ENCODE measurements at places on chromosomes 6 and 20.

DNA sequence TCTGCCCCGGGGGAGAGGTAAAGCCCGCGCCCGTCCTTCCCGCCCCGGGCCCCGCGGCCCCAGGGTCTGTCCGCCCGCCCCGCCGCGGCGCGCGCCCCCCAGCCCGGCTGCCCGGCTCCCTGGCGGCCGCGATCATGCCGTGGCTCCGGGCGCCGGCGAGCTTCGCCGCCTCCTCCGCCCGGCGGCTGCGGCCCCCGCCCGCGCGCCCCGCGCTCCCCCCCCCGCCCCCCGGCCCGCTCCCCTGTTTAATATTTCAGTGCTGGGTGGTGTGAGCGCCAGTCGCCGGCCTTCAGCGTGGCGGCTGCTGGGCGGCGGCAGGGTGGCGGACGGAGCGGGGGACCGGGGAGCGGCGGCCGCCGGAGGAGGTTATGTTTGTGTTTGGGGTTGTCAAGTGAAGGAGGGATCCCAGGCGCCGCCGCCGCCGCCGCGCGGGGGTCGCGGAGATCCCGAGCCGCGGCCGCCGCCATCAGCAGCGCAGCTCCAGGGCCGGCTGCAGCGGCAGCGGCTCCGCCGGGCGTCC, at the start of gene HIVEP1:
Gene HIVEP1, plus strand, starts transcription at position 275 of the 520 bp plus-strand sequence. CDS start 3,317 bp downstream, outside the sequence.
- no peak for DNase-seq

DNA sequence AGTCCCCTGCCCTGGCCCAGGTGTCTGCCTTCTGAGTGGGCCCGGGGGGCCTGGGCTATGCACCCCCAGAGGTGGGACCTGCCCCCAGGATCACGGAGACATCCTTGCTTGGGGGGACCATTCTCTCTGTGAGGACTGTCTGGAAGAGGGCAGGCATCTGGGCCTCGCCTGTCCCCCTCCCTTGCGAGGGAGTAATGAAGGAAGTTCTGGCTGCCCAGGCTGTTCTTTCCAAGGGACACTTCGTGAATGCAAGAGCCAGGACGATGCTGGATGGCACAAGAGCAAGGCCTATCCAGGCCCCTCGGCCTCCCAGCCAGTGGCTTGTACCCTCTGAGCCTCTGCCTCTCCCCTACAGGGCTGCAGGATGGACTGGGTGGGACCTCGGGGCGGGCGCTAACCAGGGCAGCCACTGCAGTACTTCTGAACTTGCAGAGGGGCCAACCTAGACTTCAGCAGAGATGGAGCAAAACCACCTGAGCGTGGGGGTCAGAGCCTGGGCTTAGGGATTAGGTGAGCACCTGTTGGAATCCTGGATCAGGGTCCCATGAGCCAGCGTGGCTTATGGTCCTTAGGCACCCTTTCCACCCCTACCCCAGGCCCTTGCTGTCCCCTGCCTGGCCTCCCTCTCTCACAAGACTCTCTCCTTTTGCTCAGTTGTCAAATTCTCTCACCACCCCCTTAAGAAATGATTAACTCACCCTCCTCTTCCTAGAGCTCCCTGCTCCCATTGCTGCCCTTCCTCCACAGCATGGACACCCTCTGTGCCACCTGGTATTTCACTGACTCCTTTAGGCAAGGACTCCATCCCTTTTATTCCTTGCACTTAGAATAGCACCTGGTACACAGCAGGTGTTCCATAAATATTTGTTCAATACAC, 53.2 kb downstream of the CTCFL start:
- DNase-seq = no peak

DNA sequence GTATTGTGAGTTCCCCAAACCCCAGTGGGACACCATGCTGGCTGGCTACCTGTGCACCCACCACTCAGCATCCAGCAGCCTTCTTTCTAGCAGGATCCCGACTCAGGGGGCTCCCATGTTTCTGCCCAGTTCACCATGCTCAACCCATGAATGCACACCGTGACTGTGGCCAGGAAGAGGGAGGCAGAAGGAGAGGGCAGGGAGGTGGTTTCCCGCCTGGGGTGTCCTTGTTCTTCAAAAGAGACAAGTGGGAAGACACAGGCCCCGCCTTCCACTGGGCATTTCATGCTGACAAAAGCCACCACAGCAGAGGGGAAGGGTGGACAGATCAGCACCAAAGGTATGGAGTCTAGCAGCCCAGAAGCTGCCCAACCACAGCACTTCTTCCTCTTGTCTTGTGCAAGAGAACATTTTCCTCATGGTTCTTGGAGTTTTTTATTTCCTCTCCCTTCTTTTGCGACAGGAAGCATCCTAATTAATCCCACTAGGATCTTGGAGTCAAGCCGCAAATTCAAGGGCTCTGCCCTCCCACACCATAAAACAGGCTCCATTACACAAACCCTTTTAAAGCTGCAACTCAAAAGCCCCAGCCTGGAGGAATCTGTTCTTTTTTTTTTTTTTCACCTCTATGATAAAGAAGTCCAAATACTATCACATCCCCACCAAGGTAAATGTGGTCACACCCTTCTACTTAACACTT, 13.5 kb upstream of the ANKRD60 start:
- DNase-seq = peak; percentile 53

DNA sequence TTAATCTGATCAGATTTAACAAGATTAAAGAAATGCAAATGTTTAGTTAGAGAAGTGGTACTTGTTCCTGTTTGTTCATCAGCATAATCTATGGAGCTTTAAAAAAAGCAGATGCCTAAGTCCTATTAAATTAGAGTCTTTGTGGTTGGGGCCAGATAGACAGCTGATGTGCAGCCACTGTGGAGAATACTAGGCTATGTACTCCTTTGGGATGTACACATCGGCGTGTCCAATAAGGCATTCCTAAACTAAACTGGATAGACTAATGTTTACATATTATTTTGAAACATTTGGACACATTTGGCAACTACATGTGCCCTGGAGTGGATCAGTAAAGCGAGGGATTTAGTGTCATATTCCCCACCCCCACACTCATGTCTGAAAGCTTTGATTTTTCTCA, 459.5 kb downstream of the LMBRD1 start:
- DNase-seq = no peak

DNA sequence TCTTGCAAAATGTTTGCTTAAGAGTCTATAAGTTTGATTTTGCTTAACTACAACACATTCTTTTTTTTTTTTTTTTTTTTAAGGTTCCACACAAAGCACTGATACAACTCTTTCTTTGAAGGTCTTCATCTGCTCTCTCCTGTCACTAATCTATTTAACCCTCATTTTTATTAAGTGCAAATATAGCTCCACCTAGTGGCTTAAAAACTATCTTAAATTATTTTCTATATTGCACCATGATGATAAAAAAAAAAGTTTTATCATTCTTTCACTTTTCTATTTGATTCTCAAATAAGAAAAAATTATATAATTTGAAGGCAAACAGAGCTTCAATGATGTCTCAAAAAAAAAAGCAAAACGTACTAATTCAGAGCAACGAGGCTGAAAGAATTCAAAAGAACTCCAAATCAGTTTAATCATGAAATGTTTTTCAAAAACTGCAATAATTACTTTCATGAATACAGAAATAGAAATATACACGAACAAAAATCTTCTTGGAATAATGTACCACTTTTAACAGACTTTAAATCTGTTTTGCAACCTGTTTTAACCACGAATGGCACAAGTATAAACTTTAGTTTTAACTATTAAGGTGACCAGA, 12.8 kb downstream of the ESF1 start:
- DNase-seq = peak; percentile 81
